ENCODE measurements at places on chromosomes 12 and 14.

DNA sequence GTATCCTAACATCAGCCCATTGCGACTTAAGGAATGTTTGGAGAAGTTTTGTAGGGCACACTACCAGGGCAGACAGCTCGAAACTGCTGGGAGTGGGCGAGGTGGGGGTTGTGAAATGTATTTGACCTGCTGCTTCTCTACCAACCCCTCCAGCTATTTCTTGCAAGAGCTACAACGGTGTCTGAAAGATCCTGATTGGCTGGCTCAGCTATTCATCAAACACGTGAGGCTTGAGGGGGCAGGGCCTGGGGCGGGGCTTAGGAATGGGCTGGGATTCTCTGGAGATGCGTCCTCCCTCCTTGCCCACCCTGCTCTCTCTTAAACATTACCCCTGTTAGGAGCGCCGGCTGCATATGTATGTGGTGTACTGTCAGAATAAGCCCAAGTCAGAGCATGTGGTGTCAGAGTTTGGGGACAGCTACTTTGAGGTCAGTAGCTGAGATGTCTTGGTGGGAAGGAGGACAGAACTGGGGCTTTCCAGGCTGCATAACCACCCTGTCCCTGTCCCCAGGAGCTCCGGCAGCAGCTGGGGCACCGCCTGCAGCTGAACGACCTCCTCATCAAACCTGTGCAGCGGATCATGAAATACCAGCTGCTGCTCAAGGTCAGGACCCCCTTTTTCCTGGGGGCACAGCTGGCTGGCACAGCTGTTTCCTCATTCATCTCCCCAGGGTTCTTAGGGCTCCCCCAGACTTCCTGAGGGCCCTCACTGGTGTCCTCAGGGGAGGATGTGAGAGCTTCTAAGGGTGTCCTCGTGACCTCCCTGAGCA is 3.1 kb downstream of the ARHGEF25 start:
- no peak for DNase-seq

GRCh38 chr12:128627659-128628058 is 196.1 kb downstream of the SLC15A4 start:
- DNase-seq = no peak

DNA sequence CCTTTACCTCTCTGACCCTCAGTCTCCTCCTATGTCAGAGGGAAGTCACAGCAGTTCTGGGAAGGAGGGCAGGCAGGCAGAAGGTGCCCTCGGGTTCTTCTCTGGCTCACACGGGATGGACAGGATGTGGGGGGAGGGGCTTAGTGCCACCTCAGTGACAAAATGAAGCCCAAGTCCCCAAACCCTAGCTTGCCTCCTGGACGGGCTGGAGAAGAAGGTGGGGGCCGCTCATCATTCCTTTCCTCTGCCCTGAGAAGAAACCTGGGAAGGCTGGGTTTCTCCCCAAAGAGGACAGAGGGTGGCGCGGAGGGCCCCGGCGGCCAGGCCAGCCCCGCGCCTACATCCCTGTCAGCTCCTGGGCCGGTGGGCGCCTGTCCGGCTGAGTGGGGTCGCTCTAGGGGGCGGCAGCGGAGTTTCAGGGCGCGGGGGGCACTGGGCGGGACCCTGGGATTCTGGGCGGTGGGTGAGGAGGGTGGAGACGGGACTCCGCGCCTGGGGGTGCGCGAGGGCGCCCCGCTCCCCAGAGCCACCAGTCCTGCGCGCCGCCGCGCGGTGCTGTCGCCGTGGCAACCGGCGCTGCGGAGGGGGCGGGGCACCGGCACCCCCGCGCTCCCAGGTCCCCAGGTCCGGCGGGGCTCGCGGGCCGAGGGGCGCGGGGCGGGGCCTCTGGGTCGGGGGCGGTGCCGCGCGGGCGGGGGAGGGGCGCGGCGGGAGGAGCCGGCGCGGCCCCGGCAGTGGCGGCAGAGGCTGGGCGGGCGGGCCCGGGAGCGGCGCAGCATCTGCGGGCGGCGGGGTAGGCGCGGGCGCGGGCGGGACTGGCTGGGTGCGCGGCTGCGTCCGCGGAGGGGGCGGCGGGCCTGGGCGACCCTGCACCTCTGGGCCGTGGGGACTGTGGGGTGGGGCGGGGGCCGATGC is at the start of gene TMEM121:
Gene TMEM121, plus strand, starts transcription at position 723 of the 915 bp plus-strand sequence. CDS start 2,252 bp downstream, outside the sequence.
- DNase-seq = no peak

GRCh38 chr12:72075891-72076557 is 137.4 kb downstream of the TPH2 start:
- peak; percentile 88 for DNase-seq

DNA sequence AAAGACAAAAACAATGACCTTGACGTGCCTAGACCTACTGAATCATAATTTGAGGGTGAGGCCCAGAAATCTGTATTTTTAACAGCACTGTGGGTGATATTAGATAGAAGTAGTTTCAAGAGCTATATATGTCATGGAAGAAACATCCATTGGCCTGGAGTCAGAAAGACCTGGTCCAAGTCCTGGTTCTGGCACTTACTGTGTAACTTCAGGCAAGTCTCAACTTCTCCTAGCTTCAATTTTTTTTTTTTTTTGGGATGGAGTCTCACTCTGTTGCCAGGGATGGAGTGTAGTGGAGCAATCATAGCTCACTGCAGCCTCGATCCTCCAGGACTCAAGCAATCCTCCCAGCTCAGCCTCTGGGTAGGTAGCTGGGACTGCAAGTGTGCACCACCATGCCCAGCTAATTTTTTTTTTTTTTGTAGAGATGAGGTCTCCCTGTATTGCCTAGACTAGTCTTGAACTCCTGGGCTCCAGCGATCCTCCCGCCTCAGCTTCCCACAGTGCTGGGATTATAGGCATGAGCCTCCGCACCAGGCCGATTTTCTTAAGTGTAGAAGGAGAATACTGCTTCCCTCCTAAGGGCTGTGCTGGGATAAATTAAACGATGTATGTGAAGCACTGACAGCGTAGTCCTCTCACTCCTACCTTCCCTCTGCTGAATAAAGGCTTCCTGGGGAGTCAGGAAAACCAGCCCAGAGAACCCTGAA is 14.3 kb upstream of the GPX2 start:
- no peak for DNase-seq

DNA sequence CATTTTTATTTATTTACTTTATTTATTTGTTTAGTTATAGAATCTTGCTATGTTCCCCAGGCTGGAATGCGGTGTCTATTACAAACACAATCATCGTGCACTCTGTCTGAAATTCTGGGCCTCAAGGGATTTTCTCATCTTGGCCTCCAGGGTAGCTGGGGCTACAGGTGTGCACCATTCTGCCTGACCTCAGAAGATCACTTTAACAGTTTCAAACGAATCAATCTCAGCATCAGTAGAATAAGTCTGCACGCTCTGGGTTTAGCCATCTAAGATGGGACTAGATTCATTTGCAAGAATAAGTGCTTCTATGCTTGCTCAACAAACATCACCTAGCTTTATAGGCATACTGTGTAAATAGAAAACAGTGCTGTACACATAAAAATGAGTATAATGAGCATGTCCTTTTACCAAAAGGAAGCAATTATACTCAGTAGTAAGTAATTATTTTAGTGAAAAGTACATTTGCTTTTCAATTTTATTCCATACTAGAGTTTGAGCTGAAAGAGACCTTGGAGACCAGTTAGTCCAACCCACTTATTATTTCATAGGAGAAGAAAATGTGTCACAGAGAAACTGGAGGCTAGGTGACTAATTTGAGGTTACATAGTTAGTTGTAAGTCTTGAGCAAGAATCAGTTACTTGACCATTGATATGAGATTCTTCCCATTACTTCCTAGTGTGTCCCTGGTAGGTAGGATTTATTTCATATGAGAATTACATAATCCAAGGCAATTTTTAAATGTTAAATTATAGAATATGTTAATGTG is 456.5 kb upstream of the LMO3 start:
- DNase-seq = peak; percentile 96

DNA sequence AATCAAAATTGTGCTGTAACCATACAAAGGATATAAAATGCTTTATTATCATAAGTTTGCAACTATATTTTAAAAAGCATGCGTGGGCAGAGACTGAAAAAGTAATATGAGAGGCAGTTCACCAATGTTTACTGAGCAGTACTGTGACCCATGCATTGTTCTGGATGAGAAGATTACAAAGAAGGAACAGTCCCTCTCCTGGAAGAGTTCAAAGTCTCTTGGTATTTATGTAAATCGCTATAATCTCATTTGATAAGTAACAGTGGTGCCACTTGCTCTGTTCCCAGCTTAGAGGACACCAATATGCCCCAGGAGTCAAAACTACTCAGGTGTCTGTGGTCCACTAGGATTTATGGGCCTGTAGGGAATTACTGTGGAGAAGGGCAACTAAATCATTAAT is 2.1 kb upstream of the CMAS start:
- DNase-seq = no peak

DNA sequence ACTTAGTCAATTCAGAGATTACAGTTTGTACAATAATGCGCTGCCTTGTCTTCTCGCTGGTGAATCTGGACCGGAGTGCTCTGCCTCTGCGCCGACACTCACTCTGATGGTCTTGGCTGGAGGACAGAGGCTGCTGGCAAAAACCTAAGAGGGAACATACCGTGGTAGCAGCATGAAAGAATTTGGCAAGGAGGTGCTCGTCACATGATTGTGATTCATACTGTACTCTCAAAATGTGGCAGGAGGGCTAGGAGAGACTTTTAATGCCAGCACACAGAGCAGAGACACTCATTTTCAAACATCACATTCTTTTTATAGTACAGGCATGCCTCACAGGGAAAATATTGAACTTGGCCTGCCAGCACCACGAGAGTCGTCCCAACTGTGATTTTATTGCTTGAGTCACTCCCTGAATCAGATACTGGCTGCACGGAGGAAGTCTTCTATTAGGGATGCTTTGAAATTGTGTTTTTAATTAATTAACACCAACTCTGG is 67.8 kb downstream of the HMGA2 start:
- no peak for DNase-seq

DNA sequence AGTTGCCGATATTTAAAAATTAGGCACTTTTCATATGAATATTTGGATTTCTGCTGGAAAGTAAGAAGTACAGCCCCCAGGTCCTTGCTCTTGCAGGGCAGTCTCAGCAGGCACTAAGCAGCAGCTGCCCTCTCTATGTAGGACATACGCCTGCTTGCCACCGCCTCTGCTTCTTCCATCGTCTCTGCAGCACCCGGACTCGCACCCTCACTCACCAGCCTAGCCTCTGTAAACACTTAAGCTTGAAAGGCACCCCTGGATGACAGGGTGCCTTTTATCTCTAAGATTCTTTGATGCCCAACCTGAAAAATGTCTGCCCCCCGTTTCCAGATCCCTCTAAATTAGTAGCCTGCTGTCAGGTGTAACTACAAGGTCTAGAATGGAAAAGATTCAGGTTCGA is 19.0 kb downstream of the OTUB2 start:
- DNase-seq = no peak

GRCh38 chr14:62162998-62163589 is 400.9 kb downstream of the SNAPC1 start:
- peak; percentile 65 for DNase-seq

DNA sequence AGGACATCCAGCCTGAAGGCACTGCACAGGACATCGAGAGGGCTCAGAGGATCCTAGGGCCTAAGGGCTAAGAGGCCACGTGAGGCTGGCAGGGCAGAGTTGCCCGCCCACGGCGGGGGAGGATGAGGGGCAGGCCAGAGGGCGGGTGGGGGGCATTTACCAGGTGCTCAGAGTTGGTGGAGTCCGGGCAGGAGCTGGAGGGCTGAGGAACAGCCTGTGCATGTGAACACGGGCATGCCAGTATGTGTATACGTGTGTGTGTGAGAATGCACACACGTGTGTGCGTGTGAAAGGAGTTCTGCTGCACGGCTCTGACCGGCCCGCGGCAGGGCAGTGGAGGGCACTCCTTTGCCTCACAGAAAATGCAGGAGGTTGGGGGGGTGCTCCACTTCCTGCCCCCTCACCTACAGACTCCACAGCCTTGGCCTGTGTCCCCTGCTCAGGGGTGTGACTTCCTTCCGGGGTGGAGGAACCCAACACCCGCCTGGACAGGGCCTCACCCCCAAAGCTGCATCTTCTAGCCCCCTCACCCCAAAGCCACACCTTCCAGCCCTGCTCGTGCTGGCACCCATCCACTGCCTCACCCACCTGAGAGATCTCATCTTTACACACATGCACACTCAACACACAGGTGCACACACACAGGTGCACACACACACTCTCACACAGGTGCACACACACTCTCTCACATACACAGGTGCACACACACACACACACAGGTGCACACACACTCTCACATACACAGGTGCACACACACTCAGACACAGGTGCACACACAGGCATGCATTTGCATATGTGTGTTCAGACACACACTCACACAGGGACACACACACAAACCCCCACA is 11.8 kb upstream of the GPR132 start:
- DNase-seq = no peak

DNA sequence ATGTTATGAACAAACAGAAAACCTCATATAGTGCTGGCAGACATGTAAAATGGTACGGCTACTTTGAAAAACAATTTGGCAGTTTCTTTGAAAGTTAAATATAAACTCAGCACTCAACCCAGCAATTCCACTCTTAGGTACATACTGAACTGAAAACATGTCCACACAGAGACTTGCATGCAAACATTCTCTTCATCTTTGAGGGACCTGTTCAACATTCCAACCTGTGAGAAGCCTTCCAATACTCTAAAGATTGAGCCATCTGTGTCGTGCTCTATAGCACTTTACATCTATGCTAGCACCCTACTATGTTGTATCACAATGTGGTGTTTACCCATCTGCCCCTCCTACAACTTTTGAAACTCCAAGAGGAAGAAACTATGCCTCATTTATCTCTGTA is 79.3 kb downstream of the DNAI7 start:
- no peak for DNase-seq

DNA sequence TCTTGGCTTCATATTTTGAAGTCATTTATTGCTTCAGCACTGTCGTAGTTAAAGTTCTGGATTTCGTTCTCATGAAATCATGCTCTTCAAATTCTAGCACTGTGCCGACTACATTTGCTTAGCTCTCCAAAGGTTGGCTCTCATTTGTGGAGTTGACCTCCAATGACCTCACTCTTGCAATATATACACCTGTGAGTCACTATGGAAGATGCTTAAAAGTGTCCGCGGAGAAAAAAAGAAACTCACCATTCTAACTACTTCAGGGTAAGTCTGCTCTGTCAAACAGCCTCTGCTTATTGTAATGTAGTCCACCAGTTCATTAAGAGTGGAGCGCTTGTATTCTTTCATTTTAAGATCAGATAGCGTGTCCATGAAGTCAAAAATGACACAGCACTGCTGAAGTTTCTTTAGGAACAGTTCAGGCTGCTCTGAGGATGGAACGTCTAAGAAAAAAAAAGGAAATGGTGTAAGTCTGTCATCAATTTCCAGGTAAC is 89.7 kb downstream of the PPP2R5E start:
- DNase-seq = no peak

GRCh38 chr14:61569308-61569707 is 126.0 kb upstream of the HIF1A start:
- no peak for DNase-seq
